Kasumi-1 (cell line): ENCODE measurements at places on chromosomes 12 and 14.
A peak's percentile ranks its signal among the peaks of the same experiment; 100 is the strongest.

- no peak for DNase-seq
These were observed 9.2 kb downstream of the RARG start for GRCh38 chr12:53222806-53223261.

DNA sequence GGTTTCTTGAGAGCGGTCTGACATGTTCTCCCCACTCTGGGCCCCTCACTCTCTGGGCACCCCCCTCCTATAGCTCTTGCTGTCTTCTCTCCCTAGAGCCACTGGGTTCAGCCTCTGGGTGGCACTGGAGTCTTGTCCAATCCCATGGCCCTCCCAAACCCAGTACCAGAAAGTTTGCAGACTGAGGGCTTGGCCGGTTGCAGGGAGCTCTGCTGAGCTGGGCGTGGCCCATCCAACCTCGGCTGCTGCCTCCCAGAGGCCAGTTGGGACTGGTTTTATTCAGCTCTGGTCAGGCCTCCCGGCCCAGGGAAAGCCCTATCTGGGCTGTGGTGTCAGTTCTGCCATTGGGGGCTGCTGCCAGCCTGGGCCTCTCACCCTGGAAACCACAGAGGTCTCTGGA, 37.9 kb downstream of the ISCA2 start:
- DNase-seq = no peak

DNA sequence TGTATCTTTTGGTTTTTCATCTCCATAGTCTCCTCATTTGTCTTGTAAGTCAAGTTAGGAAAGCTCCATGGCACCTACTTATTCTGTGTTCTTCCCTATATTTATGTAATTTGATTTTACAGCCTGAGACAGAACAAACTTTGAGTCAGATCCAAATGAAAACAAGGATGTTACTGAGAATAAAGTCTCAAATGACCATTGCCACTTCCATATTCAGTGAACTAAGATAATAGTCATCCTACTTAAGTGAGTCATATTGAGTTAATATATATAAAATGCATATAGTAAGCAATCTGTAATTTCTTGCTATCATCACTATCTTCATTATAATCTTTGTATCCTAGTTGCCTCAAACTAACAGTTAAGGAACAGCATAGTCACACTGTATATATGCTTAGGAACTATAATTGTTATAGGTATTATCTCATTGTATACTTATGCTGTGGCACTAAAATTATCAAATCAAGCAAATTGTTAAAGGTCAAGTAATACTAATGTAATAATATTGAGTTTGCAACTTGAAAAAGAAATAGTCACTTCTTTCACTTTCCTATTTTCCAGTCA, 30.8 kb downstream of the TMTC3 start:
- no peak for DNase-seq

DNA sequence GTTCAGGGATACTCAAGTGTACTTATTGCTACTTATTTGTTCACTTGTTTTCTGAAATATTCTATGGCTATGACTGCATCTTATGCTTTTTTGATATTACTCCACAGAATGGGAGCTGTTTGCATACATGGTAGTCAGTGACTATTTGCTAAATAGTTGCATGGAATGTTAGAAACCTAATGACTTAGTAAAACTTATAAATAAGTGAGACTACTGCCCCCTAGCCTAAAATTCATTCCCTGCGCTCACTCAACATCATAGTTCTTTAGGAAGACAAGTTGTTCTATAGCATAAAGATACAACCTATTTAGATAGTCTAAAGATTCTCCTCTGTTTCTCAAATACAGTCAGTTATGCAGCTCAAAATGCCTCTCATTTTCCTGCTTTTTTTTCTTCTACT, 305.5 kb downstream of the CEP128 start:
- DNase-seq = peak; percentile 1

- no peak for DNase-seq
These were observed 42.2 kb upstream of the DBX2 start for GRCh38 chr12:45093051-45093450.

GRCh38 chr12:132170637-132171292, 26.5 kb downstream of the NOC4L start:
- DNase-seq = no peak

GRCh38 chr12:77555074-77555473, 275.6 kb upstream of the NAV3 start:
- no peak for DNase-seq

DNA sequence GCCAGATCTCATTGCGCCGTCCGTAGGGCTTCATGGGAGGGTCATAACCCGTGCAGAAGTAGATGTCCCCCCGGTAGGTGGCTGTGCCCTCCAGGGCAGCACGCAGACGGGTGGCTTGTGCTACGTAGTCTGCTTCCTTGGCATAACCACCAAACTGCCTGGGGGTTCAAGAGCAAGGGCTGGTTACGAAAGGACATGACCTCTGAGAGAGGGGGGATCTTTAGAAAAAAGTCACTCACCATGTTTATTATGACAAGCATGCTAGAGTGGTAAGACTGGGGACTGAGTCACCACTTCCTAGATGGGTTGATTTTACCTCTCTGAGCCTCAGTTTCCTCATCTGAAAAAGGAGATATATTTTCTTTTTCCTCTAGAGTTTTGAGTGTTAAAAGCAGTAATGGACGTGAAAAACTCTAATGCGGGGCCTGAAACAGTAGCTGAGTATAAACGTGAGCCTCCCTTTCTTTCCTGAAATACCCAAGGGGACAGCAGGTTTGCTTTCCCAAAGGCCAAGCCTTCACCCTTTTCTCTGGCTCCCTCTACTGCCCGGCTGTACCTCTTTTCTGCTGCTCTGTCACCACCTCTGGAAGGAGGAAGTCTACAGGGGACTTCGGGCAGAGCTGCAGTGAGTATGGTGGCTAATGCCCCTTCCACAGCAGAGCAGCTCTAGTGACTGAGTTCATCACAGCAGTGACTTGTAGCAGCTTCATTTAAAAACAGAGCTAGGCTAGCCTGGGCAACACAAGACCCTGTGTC, 23.5 kb upstream of the GPRC5D start:
- DNase-seq = peak; percentile 59

DNA sequence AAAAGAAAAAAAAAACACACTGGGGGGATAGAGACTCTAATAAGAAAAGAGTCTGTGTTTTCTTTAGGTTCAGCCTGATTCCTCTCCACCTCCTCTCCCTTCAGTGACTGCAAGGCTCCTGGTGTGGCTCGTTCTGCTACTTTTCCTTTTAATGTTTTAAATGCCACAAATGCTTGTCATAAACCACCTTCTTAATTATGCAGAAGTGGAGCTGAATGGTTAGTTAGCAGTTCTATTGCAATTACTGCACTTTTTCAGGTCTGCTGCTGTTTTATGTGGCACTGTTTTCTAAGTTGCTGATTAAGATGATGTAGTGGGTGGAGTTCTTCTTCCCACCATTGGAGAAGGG, 878.1 kb downstream of the DIO2 start:
- DNase-seq = no peak

DNA sequence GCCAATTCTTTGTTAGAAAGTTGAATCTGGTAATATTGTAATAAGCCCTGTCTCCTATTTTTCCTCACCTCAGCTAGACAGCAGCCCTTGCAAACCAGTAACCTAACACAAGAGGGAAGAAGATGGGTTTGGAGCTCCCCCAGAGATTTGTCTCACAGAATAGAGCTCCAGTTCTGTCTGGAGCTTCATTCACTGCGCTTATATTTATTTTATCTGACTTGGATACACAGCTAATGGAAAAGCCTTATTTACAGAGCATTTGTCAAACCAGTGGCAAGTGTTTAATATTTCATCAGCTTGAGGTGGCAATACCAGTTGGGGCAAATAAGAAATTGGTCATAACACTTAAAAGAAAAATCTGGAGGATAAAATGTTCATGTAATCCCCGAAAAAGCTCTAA, 1094.0 kb downstream of the FSCB start:
- DNase-seq = no peak

DNA sequence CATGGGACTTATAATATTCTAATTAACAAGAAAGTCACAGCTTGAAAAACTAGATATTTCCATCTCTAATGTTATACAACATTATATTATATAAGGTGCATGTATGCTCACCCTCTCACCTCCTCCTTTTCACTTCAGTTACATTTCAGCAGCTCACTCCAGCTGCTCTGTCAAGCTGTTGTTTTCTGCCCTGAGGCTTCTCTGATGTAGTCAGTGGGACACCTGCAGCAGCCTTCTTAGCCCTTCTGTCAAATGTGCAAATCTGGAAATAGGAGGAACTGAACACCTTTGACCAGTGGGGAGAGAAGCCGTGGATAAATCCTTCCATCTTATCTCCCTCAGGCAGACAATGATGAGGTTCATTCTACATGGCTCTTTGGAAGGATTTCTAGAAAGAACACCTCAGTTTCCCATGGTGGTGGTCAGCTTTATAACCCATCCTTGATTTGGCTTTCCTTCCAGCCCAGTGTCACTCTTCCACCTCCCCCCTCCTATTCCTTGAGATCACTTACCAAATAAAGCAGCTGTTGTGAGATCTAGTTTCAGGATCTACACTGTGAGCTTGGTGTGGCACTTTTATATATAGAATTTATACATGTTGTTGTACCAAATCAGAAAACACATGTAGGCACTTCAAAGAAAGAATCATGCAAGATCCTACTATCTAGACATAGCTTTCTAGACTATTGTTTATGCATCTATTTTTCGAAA, 79.6 kb upstream of the STK38L start:
- no peak for DNase-seq

GRCh38 chr12:85260896-85261295, 19.1 kb upstream of the ALX1 start:
- DNase-seq = no peak

DNA sequence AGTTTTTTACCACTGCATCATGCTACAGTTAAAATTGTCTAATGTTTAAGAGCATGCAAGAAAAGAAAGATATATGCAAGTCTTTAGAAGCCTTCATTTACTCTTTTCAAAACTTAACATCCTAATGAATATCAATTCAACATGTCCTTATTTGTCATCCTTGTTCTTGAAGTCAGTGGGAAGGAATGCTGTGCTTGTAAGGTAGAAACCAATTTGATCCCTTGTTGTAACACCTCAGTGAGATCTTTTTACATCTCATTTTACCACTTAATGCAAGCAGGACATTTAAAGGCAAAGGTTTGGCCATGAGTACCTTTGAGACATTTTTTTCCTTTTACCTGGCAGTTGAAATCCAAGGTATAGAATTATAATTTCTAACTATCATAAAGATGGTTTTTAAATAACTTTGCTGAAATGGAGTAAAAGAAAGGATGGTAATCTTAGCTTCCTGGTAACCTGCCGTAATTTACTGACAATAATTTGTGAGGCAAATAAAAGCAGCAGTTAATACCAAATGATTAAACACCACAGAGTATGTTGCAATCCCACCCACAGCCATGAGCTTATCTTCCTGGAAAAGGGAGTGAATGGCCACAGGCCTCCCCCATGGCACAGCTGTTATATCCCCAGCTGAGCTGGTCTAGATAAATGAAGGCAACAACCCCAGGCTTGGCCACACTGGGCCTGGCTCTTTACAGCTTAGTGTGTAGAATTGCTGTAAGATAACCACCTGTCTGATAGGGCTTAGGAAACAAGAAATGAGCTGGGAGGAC, 33.2 kb upstream of the STRN3 start:
- DNase-seq = peak; percentile 74

DNA sequence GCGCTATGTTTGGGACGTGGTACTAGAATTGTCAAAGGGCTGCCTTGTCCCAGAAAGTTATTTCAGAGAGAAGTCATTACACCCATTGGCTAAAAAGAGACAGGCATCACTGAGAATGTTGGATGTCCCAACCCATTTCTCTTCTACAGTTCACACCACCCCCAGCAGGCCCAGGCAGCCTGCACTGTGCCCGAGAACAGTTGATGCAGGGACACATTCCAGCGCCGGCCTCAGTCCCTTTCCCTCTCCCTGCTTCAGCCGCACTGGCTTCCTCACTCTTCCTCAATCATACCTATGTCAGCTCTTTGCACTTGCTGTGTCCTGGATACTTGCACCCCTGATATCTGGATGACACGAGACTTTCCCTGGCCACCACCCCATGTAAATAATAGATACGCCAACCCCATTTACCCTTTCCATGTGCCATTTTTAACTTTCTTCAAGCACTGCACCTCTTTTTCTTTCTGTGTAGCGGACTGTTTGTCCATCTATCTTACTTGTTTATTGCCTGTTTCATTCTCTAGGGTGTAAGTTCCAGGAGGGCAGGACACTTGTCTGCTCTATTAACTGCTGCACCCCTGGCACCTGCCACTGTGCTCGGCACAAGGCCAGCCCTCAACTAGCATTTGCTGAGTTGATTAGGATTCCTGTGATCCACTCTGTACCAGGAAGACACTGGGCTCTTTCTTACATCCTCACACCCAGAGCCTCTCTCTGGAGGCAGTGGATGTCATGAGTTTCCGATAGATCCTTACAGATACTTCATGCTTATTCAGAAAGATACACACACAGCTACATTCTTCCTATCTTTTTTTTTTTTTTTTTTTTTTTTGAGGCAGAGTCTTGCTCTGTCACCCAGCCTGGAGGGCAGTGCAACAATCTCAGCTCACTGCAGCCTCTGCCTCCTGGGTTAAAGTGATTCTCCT, 76.6 kb upstream of the CEP83 start:
- DNase-seq = no peak

- DNase-seq = peak; percentile 90
These were observed 118.1 kb downstream of the CMAS start for GRCh38 chr12:22164139-22164538.

DNA sequence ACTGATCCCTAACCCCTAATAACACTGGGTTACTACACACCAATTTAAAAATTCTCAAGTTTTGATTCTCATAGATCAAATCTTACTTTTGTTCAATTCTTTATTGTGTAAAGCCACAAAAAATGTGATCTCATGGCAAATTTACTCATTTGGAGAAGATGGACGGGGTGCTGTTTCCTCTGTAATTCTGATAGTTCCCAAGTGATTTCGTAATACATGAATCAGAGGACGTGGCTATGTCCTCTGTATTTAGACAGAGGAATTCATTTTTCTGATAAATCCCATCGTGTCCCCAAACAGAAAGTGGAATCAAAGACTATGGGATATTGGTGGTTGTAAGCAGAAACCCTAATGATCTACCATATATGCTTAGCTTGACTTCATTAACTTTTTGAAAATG, 76.6 kb upstream of the GNG2 start:
- DNase-seq = no peak

DNA sequence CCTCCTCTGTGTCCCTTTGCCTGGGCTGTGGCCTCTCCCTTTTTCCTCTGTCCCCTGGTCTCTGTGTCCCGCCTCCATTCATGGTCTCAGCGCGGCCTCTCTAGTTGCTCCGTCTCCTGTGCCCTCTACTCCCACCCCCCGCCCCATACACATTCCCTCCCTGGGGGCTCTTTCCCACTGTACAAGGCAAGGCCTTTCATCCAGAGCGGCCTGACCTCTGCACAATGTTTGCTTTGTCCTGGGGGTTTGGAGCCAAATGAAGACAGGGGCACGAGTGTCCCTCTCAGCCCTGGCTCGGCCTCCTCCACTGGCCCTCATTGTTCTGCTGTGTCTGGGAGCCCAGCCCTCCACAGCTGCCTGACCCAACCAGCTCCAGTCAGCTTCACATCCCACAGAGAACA, 678.6 kb downstream of the BCL11B start:
- no peak for DNase-seq

- peak; percentile 4 for DNase-seq
These were observed 94.4 kb downstream of the CRACR2A start for GRCh38 chr12:3658327-3659163.

- no peak for DNase-seq
These were observed 133.1 kb downstream of the LRIG3 start for GRCh38 chr12:58787021-58787760.

GRCh38 chr14:102066041-102066451, 20.8 kb downstream of the HSP90AA1 start:
- no peak for DNase-seq

GRCh38 chr12:44159216-44159615, 323.3 kb downstream of the TMEM117 start:
- no peak for DNase-seq
